ENCODE measurements at places on chromosomes 2 and 18.
A peak's percentile ranks its signal among the peaks of the same experiment; 100 is the strongest.

- no peak for DNase-seq
Measured at GRCh38 chr2:223099561-223099960, 47.6 kb downstream of the KCNE4 start.

- DNase-seq: no peak
Measured at GRCh38 chr18:59898093-59898492, 1.7 kb upstream of the PMAIP1 start.

- no peak for DNase-seq
Measured at GRCh38 chr2:240503375-240503774, 54.4 kb downstream of the ANKMY1 start.

- no peak for DNase-seq
Measured at GRCh38 chr2:69768235-69768634, 26.3 kb downstream of the ANXA4 start.

DNA sequence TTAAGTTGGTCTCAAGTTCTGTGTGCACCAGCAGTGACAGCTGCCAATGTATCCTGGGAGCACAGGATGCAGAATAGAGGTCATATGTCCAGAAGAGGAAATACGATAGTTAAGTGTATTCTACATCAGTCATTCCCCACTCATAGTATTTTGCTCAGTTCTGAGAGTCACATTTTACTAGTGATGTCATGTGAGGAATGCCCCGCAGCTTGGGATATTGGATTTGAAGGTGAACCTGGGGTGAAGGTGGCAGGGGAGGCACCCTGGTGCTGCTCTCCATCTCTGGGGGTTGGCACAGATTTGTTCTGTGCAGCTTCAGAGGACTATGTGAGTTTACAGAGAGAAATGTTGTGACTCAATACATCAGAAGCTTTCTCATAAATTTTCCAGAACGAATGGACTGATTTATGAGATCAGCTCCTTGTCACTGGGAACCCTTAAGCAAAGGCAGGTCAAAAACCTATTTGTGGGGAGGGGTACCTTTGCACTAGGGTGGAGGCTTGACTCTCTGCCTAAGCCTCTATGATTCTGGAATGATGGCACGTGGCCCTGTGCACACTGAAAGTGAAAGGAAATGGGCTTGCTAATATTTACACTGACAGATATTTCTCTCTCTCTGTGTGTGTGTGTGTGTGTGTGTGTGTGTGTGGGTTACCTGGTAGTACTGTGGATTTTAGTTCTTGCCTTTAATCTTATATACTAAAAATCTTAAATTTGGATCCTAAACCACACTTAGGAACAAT, 95.9 kb downstream of the NEB start:
- DNase-seq: peak; percentile 1

DNA sequence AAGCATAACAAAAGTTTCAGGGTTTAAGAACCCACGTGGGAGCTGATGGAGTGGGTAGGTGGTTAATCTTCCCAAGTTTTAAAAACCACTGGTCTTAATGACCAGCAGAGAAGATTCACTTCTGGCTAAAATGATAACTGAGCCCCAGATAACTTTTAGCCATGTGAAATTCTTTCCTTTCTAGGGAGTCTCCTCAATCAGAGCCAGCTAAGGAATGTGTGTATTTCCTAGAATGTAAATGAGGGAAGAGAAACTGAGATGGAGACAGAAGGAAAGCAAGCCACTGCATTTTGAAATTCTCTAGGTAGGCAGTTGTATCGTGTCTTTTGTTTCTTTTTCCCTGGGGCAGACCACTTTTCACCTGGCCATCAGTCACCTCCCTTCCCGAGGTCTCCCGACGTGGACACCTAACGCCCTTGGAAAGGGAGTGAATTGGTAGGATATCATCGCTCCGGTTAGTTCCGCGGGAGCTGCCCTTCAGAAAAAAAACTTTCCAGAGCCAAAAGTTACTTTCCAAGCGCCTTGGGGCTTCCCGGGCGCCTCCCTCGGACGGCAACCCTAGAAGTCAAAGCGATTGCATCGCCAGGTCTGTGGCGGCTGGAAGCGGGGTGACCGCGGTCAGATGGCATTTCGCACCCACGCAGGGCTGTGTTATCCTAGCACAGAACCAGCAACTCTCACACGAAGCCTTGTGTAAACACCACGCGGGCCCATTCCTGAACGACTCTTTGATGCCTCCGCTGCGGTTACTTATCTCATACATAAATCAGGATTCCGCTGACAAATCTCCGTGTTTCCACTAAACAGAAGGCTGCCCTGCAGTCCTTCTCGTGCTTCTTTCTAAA, 1.3 kb downstream of the COLEC12 start:
- no peak for DNase-seq

- DNase-seq: no peak
Measured at GRCh38 chr18:48314690-48315089, 94.5 kb downstream of the ZBTB7C start.

- DNase-seq: no peak
Measured at GRCh38 chr2:214995926-214996670, 142.3 kb downstream of the ABCA12 start.

- DNase-seq: no peak
Measured at GRCh38 chr2:47029737-47030524, 114.3 kb upstream of the MCFD2 start.

DNA sequence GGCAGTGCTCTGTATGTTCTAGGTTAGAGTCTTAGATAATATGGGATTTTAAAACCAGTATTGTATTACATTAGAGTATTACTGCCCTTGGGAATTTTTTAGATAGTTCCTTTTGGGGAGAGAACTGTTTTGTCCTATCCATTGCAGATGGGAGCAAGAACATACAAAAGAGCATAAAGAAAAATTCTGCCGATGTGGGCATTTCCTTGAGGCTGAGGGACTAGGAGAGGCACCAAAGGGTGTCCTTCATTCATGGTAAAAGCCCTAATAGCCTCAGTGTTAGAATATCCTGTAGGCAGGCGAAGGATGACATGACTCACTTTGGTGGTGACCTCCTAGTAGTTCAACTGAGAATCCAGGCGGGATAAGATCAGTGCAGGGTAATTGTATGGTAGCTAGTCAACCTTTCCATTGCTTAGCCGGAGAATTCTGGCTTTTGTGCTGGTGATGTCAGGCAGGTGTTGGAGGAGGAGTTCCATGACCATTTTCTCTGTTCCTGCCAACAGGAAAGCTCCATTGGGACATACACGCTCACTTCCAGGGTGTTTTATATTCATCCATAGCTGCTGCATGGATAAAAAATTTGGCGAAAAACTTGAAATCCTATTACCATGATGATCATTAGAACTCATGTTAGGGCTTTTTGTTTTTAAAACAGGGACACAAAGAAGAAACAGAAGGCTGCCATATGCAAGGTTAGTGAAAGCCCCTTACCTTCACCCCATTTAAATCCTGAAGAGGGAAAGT, 28.1 kb downstream of the EPAS1 start:
- no peak for DNase-seq

DNA sequence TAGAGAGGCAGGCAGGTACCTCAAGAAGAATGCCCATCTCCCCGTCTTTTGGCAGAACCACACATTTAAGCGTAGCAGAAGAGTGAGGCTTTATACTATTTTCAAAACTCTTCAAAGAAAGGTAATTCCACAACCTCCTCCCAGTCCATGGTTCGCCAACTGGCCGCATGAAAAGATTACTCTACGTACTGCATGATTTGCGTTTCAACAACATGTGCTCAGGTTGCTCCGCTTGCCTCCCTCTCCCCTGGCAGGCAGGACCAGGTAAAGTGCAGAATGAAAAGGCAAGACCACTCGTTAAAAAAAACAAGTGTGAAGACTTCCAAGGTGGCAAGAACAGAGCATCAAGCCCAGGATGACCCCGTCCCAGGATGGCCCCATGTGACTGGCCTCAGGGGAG, 143.7 kb downstream of the SP3 start:
- DNase-seq: no peak

GRCh38 chr2:189253836-189254235, 74.3 kb upstream of the COL5A2 start:
- no peak for DNase-seq

DNA sequence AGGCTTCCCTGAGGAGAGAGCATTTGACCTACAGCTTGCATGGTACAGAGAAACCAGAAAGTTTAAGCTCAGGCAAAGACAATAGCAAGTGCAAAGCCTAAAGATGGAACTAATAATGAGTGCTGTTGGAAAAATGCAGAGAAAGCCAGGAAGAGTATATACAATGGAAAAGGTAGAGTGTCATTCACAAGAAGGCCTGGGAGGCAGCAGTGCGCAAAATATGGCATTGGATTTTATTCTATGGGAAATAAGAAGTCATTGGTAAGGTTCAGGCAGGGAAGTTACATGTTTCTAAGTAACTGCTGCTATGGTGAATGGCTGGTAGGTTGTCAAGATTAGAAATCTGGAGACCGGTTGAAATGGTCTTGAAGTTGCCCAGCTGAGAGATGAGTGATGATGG, 2167.3 kb upstream of the CELF4 start:
- DNase-seq: no peak

- no peak for DNase-seq
Measured at GRCh38 chr2:26855466-26855865, 7.5 kb downstream of the DPYSL5 start.

DNA sequence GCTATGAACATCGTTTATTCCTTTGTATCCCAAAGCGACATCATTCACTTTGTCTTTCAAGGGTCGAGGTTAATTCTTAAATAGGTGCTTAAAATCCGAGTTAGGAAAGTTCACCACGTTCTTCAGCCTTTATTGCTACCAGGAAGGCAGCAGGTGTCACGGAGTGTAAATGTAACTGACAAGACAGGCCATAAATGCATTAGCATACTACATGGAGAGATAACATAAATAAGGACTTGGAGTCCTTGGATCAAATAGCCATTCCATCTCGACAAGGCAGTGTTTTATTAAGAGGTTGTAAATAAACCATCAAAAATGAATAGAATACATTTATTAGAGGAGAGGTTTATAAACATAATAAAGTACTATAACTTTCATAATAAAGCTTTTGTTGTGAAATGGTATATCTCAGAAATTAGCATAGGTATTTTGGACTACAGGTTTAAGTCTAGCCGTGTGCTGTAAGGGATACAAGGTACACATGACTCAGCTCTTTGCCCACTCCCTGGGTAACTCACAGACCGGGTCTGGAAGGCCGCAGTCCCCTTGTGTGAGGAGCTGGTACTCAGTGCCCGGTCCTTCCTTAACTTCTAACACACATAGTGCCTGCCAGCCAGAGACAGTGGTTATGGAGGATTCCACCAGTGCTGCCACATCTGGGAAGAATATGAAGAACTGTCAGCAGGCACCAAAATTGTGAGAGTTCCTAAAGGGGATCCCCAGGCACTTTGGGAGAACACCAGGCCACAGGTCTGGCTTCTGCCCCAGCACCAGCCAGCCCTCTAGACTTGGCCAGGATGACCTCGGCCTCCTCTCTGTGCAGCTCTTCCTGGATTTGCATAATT, 29.4 kb downstream of the CAPN13 start:
- no peak for DNase-seq

GRCh38 chr2:41111836-41112627, 660.1 kb upstream of the SLC8A1 start:
- DNase-seq: no peak
